Right cardiac atrium (tissue), 5 donors: ENCODE measurements at places on chromosomes 7 and 10.

- no peak for DNase-seq
These were observed 7.4 kb downstream of the PITRM1 start for GRCh38 chr10:3165196-3165595.

GRCh38 chr10:49508249-49508648 is 30.7 kb downstream of the ERCC6 start:
- no peak for DNase-seq

- DNase-seq, result peak; percentile 64
These were observed 145.1 kb downstream of the SEMA3D start for GRCh38 chr7:85041605-85042216.

DNA sequence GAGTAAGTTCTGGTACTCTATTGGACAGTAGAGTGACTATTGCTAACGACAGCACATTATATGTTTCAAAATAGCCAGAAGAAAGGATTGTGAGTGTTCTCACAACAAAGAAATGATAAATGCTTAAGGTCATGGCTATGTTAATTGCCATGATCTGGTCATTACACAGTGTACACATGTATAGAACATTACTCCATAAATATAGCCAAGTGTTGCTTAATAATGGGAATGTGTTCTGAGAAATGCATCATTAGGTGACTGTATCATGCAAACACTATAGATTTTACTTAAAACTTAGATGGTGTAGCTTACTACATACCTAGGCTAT is 19.6 kb downstream of the EPC1 start:
- DNase-seq, result no peak

- DNase-seq, result no peak
These were observed 419.0 kb upstream of the GALNT17 start for GRCh38 chr7:70712942-70713341.

DNA sequence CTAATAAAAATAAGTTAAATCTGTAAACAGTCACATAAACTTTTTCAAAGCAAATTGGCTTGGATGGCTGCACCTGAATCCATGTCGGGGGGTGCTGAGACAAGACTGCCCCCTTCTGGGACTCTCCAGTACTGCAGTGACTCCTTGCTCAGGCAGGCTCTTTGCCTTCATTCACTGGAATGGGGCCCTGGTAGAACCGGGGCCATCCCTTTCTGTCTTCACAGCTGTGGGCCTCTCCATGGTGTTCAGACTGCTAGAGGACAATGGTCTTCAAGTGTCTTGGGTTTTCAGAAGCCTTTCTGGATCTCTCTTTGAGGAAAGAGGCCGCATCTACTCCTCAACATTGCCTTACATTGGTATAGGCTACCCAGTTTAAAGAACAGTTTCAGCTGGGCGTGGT is 16.1 kb upstream of the IMPDH1 start:
- DNase-seq, result peak; percentile 61

- DNase-seq, result no peak
These were observed 190.0 kb upstream of the VWC2 start for GRCh38 chr7:49583440-49583839.

DNA sequence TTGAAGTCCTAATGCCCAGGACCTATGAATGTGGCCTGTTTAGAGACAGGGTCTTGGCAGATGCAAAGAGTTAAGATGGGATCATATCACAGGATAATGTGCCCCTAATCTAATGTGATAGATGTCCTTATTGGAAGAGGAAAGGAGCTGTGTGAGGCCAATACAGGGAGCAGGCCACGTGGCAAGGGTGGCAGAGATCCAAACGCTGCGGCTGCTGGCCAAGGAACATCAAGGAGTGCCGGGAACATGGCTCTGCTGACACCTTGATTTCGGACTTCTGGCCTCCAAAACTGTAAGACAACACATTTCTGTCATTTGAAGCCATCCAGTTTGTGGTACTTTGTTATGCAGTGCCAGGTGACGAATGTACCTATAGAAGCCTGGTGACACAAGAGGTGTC is 37.7 kb upstream of the EZH2 start:
- DNase-seq, result no peak

- DNase-seq, result no peak
These were observed 416.2 kb upstream of the GHITM start for GRCh38 chr10:83723080-83723479.

- DNase-seq, result no peak
These were observed 20.6 kb downstream of the KAT6B start for GRCh38 chr10:74846958-74847357.

DNA sequence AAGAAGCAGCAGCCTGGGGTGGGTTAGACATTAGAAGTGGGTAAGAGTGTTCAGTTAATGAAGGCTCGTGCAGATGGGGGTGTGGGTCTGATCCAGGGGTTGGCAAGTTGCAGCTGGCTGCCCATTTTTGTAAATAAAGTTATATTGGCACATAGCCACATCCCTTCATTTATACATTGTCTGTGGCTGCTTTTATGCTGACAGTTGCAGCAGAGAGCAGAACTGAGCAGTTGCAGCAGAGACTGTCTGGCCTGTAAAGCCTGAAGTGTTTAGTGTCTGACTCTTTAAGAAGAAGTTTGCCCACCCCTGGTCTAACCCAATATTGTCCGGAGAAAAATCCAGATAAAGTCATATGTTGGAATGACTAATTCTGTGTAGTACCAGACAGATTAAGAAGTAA is 38.1 kb downstream of the GLRX3 start:
- no peak for DNase-seq

DNA sequence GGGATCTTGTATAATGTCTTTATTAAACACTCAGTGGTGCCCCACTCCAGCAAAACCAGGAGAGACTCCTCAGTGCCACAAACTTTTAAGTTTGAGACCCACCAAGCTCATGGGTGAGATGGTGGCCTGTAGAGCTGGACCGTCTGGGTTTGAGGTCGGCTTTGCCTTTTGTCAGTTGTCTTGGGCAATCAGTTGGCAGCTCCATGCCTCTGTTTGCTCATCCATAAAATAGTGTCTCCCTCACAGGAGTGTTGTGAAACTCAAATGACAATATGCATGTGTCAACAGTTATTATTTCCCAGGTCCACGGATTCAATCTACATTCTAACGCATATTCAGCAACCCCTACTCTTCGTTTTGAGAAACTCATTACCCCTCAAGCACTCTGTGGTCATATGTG is 367.8 kb upstream of the C7orf33 start:
- no peak for DNase-seq

GRCh38 chr10:52757773-52758172 is 14.8 kb downstream of the MBL2 start:
- no peak for DNase-seq

GRCh38 chr10:98097616-98098015 is 36.8 kb upstream of the R3HCC1L start:
- no peak for DNase-seq

DNA sequence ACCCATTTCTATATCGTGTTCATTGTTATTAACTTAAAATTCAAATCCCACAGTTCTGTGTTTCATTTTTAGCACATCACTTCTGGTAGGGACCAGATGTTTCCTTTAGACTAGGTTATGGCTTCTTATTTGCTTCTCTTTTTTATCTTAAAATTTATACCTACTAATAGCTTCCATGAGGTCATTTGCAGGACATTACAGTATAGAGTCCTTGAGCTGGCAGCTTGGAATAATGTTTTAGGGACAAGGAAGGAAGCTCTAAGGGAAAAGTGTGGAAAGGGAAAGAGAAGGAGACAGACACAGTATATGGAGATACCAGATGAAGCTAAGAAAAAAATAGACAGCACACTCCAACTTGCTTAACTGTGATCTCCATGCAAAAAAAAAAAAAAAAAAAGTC is 48.8 kb upstream of the CD36 start:
- DNase-seq, result no peak

GRCh38 chr7:27112361-27112760 is 9.9 kb upstream of the HOXA2 start:
- DNase-seq, result no peak

DNA sequence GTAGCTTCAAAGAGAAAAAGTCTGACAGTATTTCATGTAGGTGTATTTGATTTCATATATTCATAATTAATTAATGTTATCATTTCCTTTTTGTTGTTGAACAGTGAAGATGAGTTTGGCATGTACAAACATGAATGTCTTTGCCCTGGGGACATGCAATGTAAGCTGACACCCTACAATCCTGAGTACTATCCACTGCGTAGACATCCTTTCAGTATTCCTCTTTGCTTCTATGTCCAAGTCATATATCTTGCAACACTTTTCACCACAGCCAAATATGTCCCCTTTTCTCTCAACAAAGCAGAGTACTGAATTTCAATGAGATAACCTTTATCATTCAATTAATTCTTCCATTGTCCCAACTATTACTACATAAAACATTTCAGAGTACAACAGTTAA is 93.6 kb downstream of the GPR37 start:
- DNase-seq, result no peak

GRCh38 chr10:11670381-11670780 is 58.9 kb upstream of the USP6NL start:
- no peak for DNase-seq

GRCh38 chr7:138258197-138258559 is 181.9 kb downstream of the AKR1D1 start:
- DNase-seq, result no peak

GRCh38 chr7:18538554-18539250 is 43.2 kb downstream of the HDAC9 start:
- no peak for DNase-seq

DNA sequence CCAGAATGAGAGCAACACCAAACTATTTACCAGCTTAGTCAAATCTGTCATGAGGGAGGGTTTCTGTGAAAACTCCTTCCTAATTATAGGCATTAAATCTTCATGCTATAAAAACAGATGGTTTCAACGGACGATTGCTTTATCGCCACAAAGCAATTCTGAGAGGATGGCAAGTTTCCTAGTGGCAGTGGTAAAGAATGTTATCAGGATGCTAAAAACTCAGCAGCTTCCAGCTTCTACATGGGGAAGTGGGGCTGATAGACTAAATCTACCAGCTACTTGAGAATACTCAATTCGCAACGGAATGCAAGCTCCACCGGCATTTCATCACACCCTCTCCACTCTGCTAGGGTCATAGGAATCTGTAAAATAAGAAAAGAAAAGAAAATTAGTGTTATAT is 41.8 kb downstream of the JCAD start:
- DNase-seq, result no peak

DNA sequence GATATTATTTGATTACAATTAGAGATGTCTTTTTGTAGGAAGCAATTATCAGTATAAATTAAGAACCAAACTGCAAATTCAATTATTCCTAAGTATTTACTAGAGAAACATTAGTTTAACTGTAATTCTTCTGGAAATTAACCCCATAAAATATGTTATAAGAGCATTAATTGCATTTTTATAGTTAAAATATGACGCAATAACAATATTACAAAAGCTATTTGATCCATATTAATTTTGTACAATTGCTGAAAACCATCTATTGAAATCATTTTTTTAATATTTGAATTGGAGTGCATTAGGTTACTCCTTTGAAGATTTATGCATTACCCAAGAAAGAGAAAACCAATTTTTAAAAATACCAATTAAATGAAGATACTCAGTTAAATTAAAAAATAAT is 254.8 kb upstream of the LRRTM3 start:
- no peak for DNase-seq

DNA sequence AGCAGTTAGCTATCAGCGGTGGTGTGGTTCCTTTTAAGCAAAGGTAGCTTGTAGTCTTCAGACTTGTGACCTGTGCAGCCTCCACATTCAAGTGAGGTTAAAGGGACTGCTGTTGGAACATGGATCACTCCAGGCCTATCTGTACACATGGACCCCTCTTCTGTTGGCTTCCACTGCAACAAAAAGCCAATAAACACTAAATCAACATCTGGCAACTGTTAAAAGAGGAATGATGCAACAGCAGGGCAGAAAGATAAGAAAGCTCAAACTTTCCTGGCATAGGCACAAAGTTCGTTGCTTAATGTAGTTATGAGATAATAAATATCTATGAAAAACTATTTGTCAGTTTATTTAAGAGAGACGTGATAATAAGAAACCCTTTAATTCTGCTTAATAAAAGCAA is 4.0 kb upstream of the MINPP1 start:
- no peak for DNase-seq
